T-helper 2 cell (primary cell): ENCODE measurements at places on chromosomes 5 and 9.

DNA sequence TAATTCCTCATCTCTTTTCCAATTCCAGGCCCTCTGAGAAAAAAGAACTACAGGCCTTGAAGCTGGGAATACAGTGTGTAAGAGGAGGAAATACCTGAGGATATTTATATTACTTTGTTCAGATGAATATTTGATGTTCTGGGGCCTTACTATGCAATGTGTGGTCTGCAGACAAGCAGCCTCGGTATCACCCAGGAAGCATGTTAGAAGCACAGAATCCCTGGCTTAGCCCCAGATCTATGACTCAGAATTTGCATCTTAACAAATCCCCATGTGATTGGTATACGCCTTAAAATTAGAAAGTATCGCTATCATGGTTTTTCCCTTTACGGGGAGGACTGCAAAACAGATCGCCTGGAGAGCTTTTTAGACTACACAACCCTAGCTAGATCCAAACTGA, 121.0 kb downstream of the JAKMIP2 start:
- no peak for DNase-seq

- DNase-seq = no peak
Measured at GRCh38 chr9:136536721-136537241, 9.1 kb downstream of the NOTCH1 start.

- DNase-seq = no peak
Measured at GRCh38 chr5:167839065-167839464, 452.4 kb upstream of the WWC1 start.

- no peak for DNase-seq
Measured at GRCh38 chr9:1300941-1301340, 250.8 kb downstream of the DMRT2 start.

- no peak for DNase-seq
Measured at GRCh38 chr5:164394686-164395194, 889.3 kb downstream of the MAT2B start.

GRCh38 chr5:65926893-65927292, 518 bp downstream of the ERBIN start:
- DNase-seq = peak; percentile 43

GRCh38 chr5:80487829-80488721, at the start of gene FAM151B:
FAM151B (plus strand) TSS chr5:80488100; CDS start chr5:80488124, 24 bp downstream.
- peak; percentile 38 for DNase-seq

GRCh38 chr5:75364571-75365280, 27.7 kb downstream of the HMGCR start:
- no peak for DNase-seq

DNA sequence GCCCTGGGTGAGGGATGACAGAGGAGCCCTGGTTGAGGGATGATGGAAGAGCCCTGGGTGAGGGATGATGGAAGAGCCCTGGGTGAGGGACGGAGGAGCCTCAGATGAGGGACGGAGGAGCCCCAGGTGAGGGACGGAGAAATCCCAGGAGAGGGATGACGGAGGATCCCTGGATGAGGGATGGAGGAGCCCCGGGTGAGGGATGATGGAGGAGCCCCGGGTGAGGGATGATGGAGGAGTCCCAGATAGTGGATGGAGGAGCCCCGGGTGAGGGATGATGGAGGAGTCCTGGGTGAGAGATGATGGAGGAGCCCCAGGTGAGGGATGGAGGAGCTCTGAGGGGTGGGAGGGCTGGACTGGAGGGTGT, 10.9 kb downstream of the PHF2 start:
- no peak for DNase-seq

DNA sequence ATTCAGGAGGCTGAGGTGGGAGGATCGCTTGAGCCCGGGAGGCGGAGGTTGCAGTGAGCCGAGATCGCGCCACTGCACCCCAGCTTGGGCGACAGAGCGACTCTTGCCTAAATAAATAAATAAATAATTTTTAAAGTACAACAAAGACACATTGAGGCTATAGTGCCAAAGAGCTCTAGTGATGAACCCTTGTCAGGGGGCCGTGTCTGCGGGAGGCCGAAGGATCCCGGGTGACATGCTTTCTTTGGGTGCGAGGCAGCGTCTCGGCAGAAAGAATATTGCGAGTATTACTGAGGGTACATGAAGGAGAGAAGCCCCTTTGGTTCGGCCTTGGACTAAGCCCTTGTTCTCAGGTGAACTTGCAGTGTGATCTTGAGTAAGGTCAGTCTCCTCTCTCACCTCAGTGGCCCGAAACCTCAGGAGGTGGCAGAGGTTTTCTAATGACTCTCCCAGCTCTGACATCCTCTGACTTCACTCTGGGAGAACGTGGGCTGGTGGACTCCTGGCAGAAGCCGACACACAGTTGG, 397 bp upstream of the RECK start:
- no peak for DNase-seq
